Naive thymus-derived CD8-positive, alpha-beta T cell (primary cell): ENCODE measurements at places on chromosomes 4 and X. TPM values are rescaled to one million over a fixed set of nuclear protein-coding genes. Genes with fewer than 3 reads are reported as not detected.
A peak's percentile ranks its signal among the peaks of the same experiment; 100 is the strongest.

DNA sequence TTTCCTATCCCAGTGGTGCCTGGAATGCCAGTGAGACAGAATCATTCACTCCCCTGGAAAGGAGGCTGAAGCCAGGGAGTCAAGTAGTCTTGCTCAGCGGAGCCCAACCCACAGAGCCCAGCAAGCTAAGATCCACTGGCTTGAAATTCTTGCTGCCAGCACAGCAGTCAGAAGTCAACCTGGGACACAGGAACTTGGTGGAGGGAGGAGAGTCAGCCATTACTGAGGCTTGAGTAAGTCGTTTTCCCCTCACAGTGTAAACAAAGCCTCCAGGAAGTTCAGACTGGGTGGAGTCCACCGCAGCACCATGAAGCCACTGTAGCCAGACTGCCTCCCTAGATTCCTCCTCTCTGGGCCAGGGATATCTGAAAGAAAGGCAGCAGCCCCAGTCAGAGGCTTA, 283.2 kb upstream of the CPEB2 start:
- no peak for DNase-seq
- H3K36me3 ChIP-seq: no peaks in the 10 kb centered on the region
- no peak overlapping the region for H3K27ac ChIP-seq
- no peak overlapping the region for H3K4me3 ChIP-seq
- no peaks in the 10 kb centered on the region for H3K4me1 ChIP-seq
- peaks cover 12% of the 10 kb centered on the region for H3K27me3 ChIP-seq

DNA sequence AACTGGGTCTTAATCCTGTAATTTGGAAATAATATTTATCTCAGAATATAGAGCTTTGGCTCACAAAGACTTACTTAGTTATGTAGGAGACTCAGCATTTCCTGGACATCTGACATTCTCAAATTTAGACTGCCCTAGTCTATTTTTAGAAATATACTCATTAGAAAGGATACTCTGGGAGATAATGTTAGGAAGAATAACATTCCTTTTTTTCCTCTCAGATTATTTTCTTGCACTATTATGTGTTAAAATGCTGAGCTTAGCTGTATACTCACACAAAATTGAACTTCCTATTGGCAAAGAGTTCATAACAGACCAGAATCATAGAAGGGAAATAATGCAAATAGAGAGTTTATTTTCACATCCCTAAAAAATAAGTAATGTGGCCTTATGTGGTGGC, 1424.9 kb upstream of the PCDH7 start:
- H3K36me3 ChIP-seq: no peaks in the 10 kb centered on the region
- no peak overlapping the region for H3K27ac ChIP-seq
- no peaks in the 10 kb centered on the region for H3K4me1 ChIP-seq
- H3K4me3 ChIP-seq: no peak overlapping the region

- no peak overlapping the region for H3K27ac ChIP-seq
- DNase-seq: no peak
- peaks cover 56% of the 10 kb centered on the region for H3K36me3 ChIP-seq
- no peak overlapping the region for H3K4me3 ChIP-seq
- no peaks in the 10 kb centered on the region for H3K27me3 ChIP-seq
- H3K4me1 ChIP-seq: peaks cover 3% of the 10 kb centered on the region
Measured at GRCh38 chrX:149961572-149961971, 23.3 kb upstream of the EOLA2 start.

- no peaks in the 10 kb centered on the region for H3K27me3 ChIP-seq
- H3K4me3 ChIP-seq: peak within 1 kb of the TSS; percentile 84
- peak within 1 kb of the TSS; percentile 88 for H3K27ac ChIP-seq
- DNase-seq: peak; percentile 50
- peaks cover 23% of the 10 kb centered on the region for H3K4me1 ChIP-seq
Measured at GRCh38 chrX:154019633-154020528, at the start of gene IRAK1. IRAK1 (minus strand) TSS chrX:154019902; CDS start chrX:154019812, 90 bp downstream.

DNA sequence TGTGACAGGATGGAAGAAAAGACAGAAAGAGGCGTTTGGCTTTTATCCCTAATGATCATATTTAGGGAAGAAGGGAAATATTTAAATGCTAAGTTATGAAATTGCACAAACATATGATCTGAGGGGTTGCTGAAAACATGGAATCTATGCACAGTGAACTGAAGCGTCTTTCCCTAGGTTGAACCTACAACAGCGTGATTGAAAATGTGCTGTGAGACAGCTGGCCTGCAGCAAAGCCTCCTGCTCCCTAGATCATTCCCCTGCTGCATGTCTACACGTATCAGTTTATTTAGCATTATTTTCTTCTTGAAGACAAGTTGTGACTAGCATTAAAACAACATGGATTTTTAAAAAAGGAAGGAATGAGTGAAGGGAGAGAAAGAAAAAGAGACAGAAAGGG, 272.5 kb upstream of the TRAM1L1 start:
- no peak for DNase-seq
- H3K36me3 ChIP-seq: no peaks in the 10 kb centered on the region
- H3K27ac ChIP-seq: no peak overlapping the region
- H3K27me3 ChIP-seq: no peaks in the 10 kb centered on the region
- no peak overlapping the region for H3K4me3 ChIP-seq

- DNase-seq: no peak
- no peaks in the 10 kb centered on the region for H3K4me1 ChIP-seq
- H3K4me3 ChIP-seq: no peak overlapping the region
- no peaks in the 10 kb centered on the region for H3K27me3 ChIP-seq
Measured at GRCh38 chrX:97446298-97446882, 562.7 kb downstream of the RPA4 start.

DNA sequence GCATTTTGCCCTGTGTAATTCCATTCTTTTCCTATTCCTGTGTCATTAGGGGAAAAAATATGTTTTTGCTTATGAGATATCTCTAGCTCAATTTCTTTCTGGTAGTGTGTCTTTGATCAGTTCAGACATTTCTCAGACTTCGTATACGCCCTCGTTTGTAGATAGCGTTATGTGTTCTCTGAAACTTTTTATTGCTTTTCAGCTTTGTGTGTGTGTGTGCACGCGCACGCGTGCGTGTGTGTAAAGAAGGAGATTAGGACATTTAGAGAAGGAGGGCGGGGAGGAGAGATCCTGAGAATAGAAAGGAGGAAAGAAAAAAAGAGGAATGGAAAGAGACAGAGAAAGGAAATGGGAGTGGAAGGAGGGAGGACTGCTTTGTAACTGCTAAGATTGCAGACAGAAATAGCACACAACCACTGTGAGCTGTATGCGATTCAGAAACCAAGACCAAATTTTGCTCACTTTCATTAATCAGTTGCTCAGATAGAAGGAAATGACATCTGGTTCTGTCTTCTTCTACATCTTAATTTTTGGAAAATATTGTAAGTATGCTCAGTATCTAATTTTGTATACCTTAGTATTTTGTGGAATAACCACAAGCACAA, at the start of gene RXFP1:
RXFP1 (plus strand) TSS at position 399 of the 605 bp plus-strand sequence; CDS start at position 494, 95 bp downstream.
- peak within 1 kb of the TSS; percentile 36 for H3K27ac ChIP-seq
- no peak for DNase-seq
- no peaks in the 10 kb centered on the region for H3K36me3 ChIP-seq
- no peaks in the 10 kb centered on the region for H3K4me1 ChIP-seq
- peaks cover 1% of the 10 kb centered on the region for H3K27me3 ChIP-seq

GRCh38 chr4:168881781-168882420, 128.2 kb downstream of the CBR4 start:
- DNase-seq: no peak
- H3K4me1 ChIP-seq: peaks cover 7% of the 10 kb centered on the region
- no peak overlapping the region for H3K27ac ChIP-seq
- H3K36me3 ChIP-seq: no peaks in the 10 kb centered on the region
- peaks cover 42% of the 10 kb centered on the region for H3K27me3 ChIP-seq
- no peak overlapping the region for H3K4me3 ChIP-seq

GRCh38 chr4:15521442-15522039, 51.9 kb downstream of the CC2D2A start:
- no peaks in the 10 kb centered on the region for H3K27me3 ChIP-seq
- H3K4me3 ChIP-seq: no peak overlapping the region
- peaks cover 8% of the 10 kb centered on the region for H3K36me3 ChIP-seq
- H3K27ac ChIP-seq: no peak overlapping the region
- no peak for DNase-seq

- H3K36me3 ChIP-seq: no peaks in the 10 kb centered on the region
- no peak overlapping the region for H3K4me3 ChIP-seq
- no peak for DNase-seq
- no peaks in the 10 kb centered on the region for H3K27me3 ChIP-seq
- H3K4me1 ChIP-seq: peaks cover 23% of the 10 kb centered on the region
Measured at GRCh38 chrX:103941201-103941975, 21.0 kb upstream of the TMSB15B start.

GRCh38 chr4:105191621-105192210, 45.0 kb downstream of the TET2 start:
- H3K36me3 ChIP-seq: peaks cover 43% of the 10 kb centered on the region
- peaks cover 66% of the 10 kb centered on the region for H3K4me1 ChIP-seq
- peak overlapping the region; percentile 8 for H3K27ac ChIP-seq
- H3K4me3 ChIP-seq: no peak overlapping the region
- H3K27me3 ChIP-seq: no peaks in the 10 kb centered on the region

DNA sequence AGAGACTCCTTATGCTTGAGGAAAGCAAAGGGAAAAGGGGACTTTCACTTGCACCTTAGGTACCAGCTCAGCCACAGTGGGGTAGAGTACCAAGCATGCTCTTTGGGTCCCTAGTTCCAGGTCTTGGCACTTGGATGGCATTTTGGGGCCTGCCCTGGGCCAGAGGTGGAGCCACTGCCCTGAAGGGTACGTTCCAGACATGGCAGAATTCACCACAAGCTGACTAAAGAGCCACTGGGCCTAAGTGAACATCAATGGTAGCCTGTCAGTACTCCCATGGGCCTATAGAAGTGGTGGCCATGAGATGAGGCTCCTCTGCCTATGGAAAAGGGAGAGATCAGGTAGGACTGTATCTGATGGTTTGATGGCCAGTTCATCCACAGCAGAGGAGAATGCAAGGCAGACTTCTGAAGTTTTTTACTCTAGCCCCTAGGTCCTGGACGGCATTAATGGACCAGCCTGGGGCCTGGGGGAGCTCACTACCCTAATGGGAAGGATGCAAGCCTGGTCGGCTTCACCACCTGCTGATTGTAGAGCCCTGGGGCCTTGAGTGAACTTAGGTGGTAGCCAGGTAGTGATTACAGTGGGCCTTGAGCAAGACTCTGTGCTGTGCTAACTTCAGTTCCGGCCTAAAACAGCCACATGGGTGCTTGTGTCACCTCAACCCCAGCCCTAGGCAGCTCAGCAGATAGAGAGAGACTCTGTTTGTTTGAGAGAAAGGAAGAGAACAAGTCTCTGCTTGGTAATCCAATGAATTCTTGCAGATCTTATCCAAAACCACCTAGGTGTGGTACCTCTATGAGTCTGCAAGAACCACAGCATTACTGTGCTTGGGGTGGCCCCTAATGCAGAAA, 19.8 kb upstream of the HSFX4 start:
- H3K27me3 ChIP-seq: no peaks in the 10 kb centered on the region
- H3K4me1 ChIP-seq: no peaks in the 10 kb centered on the region
- H3K36me3 ChIP-seq: no peaks in the 10 kb centered on the region
- no peak overlapping the region for H3K4me3 ChIP-seq
- H3K27ac ChIP-seq: no peak overlapping the region
- DNase-seq: no peak

DNA sequence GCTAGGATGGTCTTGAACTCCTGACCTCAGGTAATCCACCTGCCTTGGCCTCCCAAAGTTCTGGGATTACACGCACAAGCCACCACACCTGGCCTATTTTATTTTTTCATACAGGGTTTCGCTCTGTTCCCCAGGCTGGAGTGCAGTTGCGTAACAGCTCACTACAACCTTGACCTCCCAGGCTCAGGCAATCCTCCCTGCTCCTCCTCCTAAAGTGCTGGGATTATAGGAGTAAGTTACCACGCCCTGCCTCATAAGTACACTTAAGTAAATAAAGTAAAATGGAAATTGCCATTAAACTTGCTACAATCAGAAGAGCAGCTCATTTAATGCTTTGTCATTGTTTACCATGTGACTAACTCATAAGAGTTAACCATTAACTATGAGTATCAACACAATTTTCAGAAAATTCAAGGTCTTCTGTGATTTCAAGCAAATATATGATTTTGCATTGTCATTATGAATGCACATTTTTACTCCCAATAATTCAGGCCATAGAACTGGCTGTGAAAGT, 12.3 kb downstream of the UGDH start:
- DNase-seq: no peak
- H3K27me3 ChIP-seq: no peaks in the 10 kb centered on the region
- peaks cover 2% of the 10 kb centered on the region for H3K4me1 ChIP-seq
- peaks cover 10% of the 10 kb centered on the region for H3K36me3 ChIP-seq

- no peak overlapping the region for H3K4me3 ChIP-seq
- H3K4me1 ChIP-seq: no peaks in the 10 kb centered on the region
- no peak overlapping the region for H3K27ac ChIP-seq
Measured at GRCh38 chr4:4913147-4913561, 53.7 kb downstream of the MSX1 start.

GRCh38 chrX:129636175-129636681, 18.5 kb downstream of the APLN start:
- DNase-seq: no peak
- H3K27me3 ChIP-seq: no peaks in the 10 kb centered on the region
- no peak overlapping the region for H3K4me3 ChIP-seq
- no peaks in the 10 kb centered on the region for H3K4me1 ChIP-seq
- no peaks in the 10 kb centered on the region for H3K36me3 ChIP-seq

- H3K27me3 ChIP-seq: peaks cover 12% of the 10 kb centered on the region
- H3K36me3 ChIP-seq: no peaks in the 10 kb centered on the region
- H3K27ac ChIP-seq: no peak within 1 kb of the TSS
- no peak within 1 kb of the TSS for H3K4me3 ChIP-seq
- no peak for DNase-seq
Measured at GRCh38 chr4:16897991-16898827, at the start of gene LDB2. LDB2 (minus strand) TSS chr4:16898645.

DYNLT3 gene
- total RNA-seq: 40.0 TPM

FGA gene
- not detected for total RNA-seq

ZNF518B gene
- total RNA-seq: 59.0 TPM
